ENCODE measurements at places on chromosomes 1 and 21.
A peak's percentile ranks its signal among the peaks of the same experiment; 100 is the strongest.

DNA sequence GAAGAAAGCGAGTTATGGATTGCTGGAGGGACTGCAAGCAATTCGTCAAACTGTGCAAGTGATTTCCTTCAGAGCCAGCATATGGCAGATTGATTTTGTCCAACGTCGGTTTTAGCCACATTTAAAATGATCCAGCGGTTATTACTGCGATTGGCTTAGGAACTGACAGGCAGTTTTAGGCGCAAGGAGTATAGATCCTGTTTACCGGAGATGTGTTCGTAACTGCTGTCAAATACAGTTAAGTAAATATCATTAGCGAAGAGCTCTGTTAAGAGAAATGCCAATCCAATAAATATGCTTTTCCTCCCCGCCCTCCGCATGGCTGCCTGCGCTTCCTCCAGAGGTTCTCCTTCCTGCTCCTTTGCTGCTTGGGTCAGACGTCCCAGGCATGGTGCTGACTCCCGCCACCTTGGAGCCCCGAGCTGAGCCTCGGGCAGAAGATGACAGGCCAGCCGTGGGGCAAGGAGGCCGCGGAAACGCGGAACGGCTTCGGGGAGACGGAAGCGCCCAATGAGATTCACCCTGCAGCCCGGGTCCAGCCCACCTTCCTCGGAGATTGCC lies 9.4 kb upstream of the BARHL2 start:
- no peak for DNase-seq

- no peak for DNase-seq
Measured at GRCh38 chr1:209662879-209663327, 10.7 kb upstream of the LAMB3 start.

- no peak for DNase-seq
Measured at GRCh38 chr1:50829014-50829958, 130.8 kb downstream of the FAF1 start.

- no peak for DNase-seq
Measured at GRCh38 chr1:106289265-106289928, 767.1 kb upstream of the PRMT6 start.

DNA sequence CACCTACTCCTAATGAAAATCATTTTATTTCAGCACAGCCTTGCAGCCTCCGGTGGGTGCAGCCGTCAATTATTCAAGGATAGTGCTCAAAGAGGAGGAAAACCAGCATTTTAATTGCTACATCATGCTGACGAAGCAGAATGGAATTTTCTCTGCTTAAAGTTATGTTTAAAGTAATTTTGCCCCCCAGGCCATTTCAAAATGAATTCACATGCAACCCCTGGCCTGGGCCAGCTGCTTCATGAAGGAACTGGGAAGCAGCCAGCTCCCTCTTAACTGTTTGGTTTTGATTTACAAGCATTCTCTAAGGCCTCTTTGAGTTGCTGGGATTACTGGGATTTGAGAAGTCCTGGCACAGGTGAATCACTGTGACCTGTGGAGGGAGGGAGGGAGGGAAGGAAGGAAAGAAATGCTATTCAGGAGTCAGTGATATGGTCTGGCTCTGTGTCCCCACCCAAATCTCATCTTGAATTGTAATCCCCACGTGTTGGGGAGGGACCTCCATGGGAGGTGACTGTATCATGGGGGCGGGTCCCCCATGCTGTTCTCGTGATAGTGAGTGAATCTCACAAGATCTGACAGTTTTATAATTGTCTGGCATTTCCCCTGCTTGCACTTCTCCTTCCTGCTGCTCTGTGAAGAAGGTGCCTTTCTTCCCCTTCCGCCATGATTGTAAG lies 66.0 kb downstream of the PGBD5 start:
- DNase-seq: peak; percentile 49

- no peak for DNase-seq
Measured at GRCh38 chr1:246725191-246725590, 982 bp downstream of the SCCPDH start.

DNA sequence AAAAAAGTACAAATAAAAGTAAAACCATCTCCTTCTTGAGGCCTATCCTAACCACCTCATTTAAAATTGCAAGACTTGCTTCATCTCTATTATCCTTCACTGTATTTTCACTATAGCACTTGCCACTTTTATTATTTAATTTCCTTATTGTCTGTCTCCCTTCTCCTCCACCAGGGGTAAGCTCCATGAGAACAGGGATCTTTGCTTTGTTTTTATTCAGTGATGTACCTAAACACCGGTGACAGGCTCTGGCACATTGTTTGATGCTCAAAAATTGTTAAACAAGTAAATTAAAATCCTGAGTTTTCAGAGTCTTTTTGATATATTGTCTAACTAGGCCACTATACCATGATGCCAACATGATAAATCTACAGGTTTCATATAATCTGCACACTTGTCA lies 17.2 kb upstream of the SPEN start:
- no peak for DNase-seq

GRCh38 chr1:39727932-39728317 lies 10.8 kb upstream of the PPIE start:
- no peak for DNase-seq
